Stimulated activated CD4-positive, alpha-beta T cell treated with anti-CD3 and anti-CD28 coated beads, Interleukin-15, amount 100 ng/mL, for 48 hours (primary cell): ENCODE measurements at places on chromosomes 2 and 18.
A peak's percentile ranks its signal among the peaks of the same experiment; 100 is the strongest.

DNA sequence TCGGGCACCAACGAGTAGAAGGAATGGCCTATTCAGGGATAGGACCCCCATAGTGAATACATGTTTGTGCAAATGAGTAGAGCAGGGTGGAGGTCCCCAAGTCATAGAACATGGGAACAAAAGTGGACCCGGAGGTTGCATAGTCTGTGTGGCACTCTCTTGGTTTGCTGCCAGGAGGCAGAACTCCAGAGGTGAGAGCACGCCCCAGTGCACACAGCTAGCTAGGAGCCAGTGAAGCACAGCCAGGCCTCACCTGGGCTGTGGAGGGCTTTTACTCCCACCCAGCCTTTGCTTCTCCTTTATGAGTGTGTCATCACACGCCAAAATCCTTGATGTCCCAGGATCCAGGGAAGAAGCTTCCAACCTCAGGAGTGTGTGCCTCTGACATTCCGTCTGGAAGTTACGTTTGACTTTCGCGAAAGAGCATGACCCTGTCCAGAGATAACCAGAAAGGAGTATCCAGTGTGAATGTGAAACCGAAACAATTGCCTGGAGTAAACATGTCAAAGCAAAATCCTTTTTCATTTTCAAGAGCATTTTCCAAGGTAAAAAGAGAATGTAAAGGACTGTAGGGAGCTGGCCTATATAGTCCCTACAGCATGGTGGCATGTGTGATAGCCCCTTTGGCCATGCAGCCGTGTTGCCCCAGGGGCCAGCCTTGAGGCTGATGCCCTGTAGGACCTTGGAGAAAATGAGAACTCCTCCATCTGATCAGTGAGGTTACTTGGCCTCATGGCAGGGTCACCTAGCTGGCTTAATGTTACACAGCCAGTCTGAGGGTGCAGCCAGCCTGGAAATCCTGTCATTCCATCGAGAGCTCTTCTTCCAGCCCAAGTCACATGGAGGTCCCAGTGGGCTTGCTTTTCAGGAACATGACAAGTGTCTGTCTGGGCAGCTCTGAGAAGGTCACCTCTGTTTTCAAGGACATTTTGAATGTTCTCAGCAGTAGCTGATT lies 8.8 kb downstream of the TRIB2 start:
- no peak for DNase-seq

DNA sequence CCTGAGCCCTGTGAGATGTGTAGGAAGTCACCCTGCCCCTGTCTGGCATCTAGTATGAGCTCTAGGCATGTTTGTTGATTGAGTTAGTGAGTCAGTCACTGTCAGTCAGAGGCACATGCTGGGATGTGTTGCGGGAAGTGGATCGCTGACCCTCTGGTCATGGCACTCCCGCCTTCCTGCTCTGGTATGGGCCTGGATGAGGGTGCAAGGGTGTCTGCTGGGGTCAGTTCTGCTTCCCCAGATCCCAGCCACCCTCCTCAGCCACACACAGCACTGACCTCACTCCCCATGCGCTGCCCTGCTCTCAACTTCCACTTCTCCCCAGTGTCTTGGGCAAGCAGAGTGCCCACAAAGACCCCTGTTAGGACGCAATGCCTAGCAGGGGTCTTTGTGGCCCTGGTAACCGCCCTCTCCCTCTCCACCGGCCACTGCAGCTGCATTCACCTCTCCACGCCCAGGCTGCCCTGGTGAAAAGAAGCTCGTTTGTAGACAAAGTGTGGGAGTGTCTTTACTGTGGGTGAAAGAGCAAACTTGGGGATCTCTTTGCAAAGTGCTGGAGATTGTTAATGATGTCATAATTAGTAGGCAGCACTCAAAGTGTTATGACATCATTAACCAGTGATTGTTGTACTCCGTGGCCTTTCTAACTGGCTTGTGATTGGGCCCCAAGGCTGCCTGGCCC lies 252.1 kb downstream of the LDLRAD4 start:
- DNase-seq, result no peak

DNA sequence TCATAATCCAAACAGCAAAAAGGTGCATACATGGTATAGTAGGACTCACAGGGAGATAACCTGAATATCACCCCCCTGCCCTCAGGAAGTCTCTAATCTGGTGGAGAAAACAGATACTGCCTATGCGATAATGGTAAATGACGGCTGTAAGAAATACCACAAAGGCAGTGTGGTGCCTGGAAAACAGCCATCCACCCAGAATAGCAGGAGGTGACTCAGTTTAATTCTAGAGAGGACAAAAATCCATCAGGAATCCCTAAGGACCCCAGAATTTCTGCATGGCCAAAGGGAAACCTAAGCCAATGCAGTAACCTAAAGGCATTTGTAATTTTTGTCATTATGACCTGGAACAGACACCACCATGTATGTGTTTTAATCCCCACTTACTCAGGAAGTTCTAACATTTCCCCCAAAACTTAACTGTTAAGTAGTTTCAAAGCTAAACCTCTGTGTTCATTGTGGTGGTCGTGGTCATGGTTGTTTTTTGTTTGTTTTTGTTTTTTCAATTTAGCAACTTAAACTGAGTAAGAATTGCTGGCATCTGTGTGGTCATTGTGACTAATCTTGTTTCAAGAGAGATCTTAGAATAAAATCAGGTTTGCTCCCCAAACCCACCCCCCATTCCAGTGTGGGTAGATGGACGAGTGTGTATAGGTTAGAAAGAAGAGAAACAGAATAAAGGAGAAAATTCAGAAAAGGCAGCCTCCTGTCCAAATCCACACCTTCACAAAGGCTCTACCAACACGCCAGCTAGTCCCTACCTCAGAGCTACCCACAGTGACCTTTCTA lies 121.5 kb upstream of the CDCA7 start:
- DNase-seq, result no peak

GRCh38 chr2:103896182-103896581 lies 957.7 kb upstream of the POU3F3 start:
- no peak for DNase-seq

- DNase-seq, result no peak
Observed at GRCh38 chr18:37306432-37306831, 259.2 kb downstream of the CELF4 start.

- no peak for DNase-seq
Observed at GRCh38 chr2:67268797-67269196, 128.3 kb upstream of the ETAA1 start.

- DNase-seq, result no peak
Observed at GRCh38 chr2:104786821-104787220, 67.1 kb upstream of the POU3F3 start.

- DNase-seq, result no peak
Observed at GRCh38 chr18:58128381-58129374, 84.7 kb downstream of the NEDD4L start.

DNA sequence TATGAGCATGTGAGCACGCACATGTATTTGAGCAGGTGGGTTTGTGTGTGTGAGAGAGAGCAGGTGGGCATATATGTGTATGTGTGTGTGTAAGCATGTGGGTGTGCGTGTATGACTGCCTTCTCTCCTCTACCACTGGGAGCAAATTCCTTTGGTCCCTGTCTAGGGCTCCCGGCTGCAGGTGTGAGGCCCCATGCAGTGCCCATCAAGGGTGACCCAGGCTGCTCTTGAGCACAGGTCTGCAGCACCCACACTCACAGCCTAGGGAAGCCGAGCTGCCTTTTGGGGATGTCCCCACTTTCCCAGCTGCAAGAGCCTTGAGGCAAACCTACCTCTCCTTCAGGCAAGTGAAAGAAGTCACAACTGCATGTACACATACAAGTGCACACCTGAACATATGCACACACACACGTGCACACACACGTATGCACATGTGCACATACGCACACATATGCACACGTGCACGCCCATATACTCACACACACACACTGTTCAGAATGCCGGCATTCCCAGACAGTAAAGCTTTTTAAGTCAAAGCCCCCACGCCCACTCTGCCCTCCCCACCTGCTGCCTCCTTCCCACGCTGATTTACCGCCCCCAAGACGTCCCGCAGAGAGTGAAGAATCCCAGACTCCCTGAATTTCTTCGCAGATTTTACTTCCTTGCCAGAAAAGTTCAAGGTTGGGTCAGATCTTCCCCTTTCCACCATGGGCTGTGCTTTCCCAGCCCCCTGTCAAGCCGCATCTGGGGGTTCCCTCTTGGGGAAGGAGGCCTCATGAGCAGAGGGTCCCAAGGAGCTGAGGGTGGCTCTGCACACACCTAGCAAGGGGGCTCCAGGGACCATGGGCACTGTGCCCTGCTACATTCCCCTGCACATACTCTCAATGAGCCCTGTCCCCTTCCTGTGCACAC lies 170.6 kb downstream of the TWIST2 start:
- DNase-seq, result no peak

GRCh38 chr2:211611061-211611518 lies 927.5 kb downstream of the ERBB4 start:
- DNase-seq, result no peak

DNA sequence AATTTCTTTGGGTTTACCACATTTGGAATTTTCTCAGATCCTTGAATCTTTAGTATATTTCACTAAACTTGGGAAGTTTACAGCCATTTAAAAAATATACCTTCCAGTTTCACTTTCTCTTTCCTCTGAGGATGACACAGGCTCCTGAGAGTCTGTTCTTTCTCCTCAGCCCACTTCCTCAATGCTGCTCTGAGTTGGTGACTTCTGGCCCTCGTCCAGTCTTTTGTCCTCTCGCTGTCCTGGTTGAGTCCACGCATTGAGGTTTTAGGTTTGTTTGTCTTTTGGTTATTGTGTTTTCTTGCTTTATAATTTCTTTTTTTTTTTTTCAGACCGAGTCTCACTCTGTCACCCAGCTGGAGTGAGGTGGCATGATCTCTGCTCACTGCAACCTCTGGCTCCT lies 40.7 kb upstream of the GALR1 start:
- DNase-seq, result peak; percentile 12

DNA sequence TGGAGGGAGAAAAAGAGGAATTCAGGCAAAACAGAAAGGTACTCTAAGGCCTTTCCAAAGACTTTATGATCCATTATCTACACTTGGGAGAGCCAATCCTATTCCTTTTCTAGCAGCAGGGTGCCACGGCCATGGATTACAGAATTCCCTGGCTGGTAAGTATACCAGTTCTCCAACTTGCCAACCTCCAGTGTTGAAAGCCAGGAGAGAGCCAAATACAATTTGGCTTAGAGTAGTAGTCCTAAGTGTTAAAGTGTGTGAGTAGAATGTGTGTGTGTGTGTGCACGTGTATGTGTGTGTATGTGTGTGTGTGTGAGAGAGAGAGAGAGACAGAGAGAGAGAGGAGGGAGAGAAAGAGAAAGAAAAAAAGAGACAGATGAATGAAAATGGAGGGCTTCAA lies 43.3 kb downstream of the WDPCP start:
- no peak for DNase-seq

DNA sequence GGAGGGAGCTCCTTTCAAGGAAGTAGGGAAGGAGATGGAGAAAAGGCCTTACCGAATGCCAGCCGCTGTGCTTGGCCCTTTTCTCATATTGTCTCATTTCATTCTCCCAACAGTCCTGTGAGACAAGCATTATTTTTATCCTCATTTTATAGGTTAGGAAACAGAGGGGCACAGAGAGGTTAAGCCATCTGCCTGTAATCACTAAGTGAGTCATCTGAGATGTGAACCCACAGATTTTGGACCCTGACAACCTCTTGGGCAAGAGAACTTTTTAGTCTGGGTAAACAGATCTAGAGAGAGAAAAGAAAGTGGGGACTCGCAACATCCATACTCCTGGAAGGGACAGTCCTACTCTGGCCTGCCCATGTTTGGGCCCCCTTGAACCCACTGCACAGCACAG lies 91.7 kb upstream of the LCLAT1 start:
- DNase-seq, result no peak

DNA sequence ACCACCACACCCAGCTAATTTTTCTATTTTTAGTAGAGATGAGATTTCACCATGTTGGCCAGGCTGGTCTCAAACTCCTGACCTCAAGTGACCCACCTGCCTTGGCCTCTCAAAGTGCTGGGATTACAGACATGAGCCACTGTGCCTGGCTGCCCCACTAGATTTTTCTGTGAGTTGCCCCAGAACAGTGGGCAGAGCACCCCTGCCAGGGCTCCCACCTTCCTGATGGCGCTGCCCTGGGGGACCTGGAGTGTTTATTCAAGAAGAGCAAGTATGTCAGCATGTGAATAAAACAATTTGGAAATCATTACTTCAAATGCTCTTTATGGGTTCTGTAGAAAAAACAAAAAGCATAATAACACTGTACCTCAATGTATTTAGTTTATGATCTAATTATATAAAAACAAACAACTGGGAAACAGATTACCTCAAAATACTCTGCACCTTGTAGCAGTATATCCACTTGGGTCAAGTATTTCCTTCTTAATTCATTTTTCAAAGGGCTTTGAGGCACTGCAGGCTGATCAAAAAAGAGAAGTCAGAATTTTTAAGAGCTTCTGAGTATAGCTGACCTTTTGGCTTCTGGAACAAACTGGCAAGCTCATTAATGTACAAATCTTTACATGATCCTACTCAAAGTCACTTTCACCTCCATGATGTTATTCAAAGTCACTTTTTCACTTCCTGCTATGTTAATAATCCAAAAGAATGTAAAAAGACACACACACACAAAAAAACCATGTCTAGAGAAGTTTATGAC lies 8.9 kb downstream of the HJURP start:
- no peak for DNase-seq

DNA sequence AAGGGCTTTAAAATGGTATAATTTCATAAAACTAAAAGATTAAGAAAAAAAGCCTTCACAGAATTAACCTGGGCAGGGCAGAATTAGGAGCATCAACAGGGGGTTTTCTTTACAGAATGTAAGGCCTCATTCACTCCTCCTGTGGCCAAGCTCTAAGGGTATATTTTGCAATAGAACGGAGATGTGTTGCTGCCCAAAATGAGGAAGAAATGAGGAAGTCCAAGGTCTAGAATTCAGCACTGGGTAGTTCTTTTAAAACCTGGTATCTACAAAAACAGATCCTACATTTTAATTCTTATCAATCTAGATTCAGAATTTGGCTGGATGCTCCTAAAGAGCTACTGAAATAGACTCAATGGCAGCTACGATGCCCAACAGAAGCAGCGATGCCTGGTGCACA lies 101.8 kb downstream of the AKAIN1 start:
- no peak for DNase-seq

GRCh38 chr18:76709659-76710645 lies 112.4 kb upstream of the ZNF236 start:
- peak; percentile 33 for DNase-seq
